ENCODE measurements at places on chromosomes 11 and 22.
A peak's percentile ranks its signal among the peaks of the same experiment; 100 is the strongest.

DNA sequence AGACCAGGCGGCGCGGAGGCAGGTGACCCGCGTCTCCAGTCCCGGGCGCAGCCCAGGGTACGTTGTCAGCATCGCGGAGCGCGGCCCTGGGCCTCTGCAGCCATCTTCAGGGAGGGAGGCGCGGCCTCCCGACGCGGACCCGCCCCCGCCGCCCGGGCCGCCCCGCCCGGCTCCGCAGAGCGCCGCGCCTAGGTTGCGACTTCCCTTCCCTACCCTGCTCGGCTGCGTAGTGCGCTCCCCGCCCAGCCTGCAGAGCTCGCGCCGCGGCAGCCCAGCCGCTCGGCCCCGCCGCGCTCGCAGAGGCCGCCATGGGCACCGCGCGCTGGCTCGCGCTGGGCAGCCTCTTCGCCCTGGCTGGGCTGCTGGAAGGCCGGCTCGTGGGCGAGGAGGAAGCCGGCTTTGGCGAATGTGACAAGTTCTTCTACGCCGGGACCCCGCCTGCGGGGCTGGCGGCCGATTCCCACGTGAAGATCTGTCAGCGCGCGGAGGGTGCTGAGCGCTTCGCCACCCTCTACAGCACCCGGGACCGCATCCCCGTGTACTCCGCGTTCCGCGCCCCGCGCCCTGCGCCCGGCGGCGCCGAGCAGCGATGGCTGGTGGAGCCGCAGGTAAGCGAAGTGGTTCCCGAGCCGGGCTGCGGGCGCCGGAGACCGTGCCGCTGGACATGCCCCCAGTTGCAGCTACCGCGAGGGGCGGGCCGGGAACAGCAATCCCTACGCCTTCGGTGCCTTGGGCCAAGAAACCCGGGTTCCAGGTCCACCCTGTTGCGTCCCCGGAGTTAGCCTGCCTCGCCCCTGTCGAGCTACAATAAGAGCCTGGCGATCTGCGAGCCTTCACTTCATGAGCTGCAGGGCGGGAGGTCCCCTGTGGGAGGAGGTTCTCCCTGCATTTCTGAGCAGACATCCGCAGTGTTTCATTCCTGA, at the start of gene ENDOD1:
TSS of gene ENDOD1 (plus strand) at position 227 of the 923 bp plus-strand sequence. CDS start at position 309, 82 bp downstream.
- peak; percentile 51 for DNase-seq

DNA sequence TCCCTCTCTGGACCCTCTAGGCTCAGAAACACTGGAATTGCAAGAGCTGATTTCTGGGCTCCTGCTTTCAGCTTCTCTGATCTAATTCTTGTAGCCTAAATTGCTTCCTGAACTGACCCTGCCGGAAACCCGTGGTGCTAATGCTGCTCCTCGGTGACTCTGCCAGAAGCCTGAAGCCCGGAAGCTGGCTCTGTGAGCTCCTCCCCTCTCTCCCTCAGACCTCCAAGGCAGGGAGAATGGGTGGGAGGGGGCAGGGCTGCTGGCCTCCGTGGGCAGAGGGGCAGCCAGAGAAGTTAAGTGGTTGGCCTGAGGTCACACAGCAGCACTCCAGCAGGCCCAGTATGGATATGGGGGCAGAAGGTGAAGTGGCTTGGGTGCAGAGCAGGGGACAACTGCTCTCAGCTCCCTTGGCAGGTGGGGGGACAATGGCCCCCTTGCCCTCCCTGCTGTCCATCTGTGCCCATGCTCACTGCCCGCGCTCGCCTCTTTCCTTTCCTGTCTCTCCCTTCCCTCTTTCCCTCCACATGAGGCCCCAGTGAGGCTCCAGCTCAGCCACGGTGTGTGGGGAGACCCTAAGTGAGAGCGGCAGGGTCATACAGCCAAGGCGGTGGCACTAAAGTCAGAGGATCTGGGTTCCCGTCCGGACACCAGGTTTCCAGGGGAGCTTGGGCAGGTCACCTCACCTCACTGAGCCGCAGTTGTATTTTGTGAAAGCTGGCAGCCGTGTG, 16.2 kb downstream of the CAPN5 start:
- DNase-seq = no peak

DNA sequence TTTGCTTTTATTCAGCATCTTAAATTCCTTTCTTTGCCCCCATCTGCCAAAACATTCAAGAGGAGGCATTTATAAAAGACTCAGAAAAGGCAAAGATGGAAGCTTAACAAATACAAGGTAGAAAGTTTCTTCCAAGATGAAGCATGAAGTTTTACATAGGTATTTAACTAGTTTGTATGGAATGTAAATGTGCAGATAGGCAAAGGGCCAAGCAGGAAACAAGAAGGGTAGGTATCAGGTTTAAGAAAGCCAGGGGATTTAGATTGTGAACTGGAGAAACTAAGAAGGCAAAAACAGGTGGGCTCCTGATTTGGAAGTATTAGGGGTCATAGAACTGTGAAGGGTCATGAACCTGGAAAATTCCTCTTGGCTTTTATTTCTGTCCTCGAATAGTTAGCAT, 62.6 kb downstream of the PPP2R1B start:
- DNase-seq = no peak

DNA sequence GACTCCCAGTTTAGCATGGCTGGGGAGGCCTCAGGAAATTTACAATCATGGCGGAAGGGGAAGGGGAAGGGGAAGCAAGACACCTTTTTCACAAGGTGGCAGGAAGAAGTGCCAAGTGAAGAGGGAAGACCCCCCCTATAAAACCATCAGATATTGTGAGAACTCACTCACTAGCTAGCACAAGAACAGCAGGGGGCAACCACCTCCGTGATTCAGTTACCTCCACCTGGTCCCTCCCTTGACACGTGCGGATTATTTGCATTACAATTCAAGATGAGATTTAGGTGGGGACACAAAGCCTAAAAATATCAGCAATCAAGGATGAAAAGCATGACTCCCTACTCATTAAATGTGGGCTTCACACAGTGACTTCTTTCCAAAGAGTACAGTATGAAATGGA, 155.0 kb upstream of the CCDC90B start:
- no peak for DNase-seq

DNA sequence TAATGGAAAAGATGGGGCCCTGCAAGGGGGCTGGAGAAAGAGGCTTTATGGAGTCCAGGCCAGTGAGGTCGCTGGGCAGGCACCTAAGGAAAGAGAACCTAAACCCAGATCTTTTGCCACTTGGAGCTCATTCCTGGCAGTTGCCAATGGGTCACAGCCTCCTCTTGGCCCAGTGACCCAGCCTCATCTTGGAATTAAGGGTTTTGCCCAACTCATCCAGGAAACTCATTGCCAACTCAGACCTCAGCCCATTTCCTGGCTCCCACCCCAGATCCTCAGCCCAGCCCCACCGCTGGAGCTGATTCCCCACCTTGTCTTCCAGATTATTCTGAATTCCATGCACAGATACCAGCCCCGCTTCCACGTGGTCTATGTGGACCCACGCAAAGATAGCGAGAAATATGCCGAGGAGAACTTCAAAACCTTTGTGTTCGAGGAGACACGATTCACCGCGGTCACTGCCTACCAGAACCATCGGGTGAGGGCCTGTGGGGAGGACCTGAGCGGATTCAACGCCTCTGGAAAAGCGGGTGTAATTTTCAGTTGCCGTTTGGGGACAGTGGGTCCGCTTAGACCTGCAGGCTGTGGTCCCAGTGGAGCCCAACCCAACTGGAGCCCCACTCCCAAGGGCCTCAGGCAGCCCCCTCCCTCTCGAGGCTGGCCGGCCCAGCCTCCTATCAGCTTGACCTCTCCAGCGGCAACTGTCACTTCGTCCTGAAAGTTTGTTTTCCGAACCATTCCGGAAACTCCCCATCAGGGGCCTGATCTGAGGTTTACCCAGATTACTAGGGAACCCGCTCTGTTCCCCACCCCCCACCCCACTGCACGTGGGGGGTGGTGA, 4.3 kb downstream of the TBX1 start:
- no peak for DNase-seq

DNA sequence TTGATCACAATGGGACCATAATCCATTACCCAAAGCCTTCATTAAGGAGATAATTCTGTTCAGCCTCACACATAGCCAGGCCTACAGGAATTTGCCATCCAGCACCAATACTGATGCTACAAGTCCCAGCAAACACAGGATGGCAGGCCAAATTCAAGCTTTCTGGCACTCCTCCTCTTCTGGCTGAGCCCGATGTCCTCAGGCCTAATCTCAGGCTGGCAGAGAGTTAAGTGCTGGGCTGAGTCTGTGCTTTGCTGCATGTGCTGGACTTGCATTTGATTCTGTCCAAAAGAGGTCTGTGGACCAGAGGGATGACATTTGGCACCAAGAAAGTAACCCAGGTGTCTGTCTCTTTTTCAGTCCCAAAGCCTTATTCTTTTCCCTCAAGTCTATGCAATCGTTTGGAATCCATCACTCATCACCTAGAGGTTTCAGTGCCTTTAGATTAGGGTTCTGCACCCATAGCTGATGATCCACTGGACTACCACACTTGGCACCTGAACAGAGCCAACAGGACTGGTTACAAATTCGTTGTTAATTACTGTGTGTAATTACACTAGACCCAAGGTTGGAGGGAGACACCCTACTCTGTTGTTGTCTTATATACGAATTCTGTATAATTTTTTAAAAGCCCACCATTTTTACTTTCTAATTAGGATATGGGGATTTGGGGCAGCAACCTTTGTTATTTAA, 19.4 kb upstream of the LIN7C start:
- DNase-seq = no peak

- no peak for DNase-seq
These were observed 373.6 kb upstream of the DDI1 start for GRCh38 chr11:103662880-103663279.

DNA sequence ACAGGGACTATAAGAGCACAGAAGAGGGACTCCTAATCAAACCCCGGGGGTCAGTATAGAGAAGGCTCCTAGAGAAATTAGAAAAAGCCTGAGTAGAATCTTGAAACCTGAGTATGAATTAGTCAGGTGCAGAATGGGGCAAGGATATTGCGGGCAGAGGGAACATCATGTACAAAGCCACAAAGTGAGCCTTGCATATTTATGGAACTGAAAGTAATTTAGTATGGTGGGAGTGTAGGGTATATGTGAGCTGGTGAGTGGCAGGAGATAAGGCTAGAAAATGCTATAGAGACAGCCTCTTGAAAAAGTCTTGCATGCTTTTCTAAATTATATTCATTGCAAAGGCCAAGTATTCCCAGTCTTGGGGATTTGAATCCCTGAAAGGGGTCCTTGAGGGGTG, 93.7 kb downstream of the STIM1 start:
- no peak for DNase-seq

GRCh38 chr11:76721755-76722677, 51.5 kb upstream of the LRRC32 start:
- DNase-seq = no peak

- DNase-seq = no peak
These were observed 35.7 kb downstream of the SFI1 start for GRCh38 chr22:31532060-31532459.

GRCh38 chr11:13221722-13222121, 55.9 kb upstream of the BMAL1 start:
- no peak for DNase-seq

GRCh38 chr11:90764691-90765090, 541.8 kb upstream of the CHORDC1 start:
- no peak for DNase-seq

GRCh38 chr22:46367707-46368191, 32.2 kb downstream of the TRMU start:
- DNase-seq = peak; percentile 1

DNA sequence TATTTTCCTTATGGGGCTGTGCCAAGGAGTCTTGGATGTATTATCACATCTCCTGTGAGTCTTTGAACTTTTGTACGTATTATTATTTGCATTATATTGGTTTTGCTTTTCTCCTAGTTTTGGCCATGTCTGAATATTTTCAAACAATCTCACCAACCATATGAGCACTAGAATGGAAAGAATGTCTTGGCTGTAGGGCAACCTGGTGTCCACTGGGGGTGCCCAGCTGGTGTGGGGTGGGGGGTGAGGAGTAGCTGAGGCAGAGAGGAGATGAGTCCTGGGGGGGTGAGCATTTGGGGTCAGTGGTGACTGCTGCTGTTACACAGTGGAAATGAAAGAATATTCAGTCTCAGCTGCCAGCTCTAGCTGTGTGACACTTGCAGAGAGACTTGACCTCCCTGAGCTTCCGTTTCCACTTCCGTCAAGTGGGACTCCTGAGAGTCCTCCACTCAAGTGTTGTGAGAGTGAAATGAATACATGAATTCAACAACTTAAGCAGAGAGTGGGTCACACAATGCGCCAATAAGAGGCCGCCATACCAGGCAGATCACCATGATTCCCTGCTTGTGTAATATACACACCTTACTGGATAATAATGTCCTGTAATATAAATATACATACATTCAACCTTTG, 12.7 kb upstream of the PVALB start:
- DNase-seq = no peak

GRCh38 chr11:61345170-61345610, 12.2 kb downstream of the TKFC start:
- no peak for DNase-seq

- no peak for DNase-seq
These were observed 46.9 kb upstream of the SHISAL1 start for GRCh38 chr22:44359496-44360110.

DNA sequence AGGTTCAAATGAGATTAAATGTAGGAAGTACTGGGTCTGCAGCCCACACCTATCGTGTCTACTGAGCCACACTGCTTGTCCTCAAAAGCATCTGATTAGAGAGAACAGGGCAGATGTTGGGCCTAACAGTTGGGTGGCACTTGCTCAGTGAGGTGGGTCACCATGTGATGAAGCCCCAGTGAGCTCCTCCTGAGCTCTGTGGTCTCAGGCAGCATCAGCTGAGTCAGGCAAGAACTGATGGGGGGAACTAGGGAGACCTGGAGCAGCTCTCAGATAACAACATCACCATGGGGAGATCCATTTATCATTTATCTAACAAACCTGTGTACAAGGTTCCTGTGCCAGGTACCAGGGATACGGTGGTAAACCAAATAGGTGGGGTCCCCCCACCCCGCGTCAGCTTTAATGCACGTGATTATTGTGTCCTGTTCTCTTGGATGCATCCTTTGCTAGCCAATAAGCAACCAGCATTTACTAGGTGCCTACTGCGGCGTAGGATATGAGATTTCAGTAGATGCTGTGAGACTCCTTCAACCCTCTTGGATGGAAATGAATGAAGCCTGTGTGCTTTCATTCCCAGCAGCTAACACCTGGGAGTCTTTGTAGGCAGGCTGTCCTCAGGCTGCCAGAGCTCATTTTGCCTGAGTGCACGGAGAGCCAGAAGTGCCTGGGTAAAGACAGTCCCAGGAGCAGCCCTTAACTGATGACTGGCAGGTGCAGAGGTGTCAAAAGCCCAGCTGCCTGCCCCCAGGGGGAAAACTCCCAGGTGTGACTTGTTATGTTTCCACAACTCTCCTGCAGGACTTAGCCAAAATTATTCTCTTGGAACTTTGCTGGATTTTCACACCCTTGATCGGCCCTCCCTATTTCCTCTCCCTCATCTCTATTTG, 73.6 kb upstream of the NARS2 start:
- DNase-seq = no peak

DNA sequence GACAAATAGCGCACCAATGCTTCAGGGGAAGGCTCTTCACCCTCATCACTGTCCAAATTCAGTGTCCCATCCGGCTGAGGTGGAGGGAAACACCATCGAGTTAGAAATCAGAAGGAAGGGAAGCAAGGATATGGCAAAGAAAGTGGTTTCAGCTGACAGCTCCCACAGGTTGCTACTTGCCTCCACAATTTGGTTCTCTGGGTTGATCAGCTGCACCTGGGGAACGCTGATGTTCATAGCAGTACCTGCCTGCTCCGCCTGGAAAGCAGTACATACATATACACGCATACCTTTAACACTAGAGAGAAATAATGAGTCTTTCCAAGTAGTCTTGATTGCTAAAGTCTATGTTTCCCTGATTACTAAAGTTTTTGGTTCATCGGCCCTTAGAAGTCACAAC, 37.8 kb upstream of the APOA1 start:
- no peak for DNase-seq

- peak; percentile 27 for DNase-seq
These were observed 5.1 kb downstream of the VSIG10L2 start for GRCh38 chr11:125950696-125951651.

Data from skeletal muscle cell (primary cell).